Immature natural killer cell (primary cell): ENCODE measurements at places on chromosomes 1 and 21.
A peak's percentile ranks its signal among the peaks of the same experiment; 100 is the strongest.

GRCh38 chr1:58746757-58747156 is 37.1 kb downstream of the JUN start:
- no peak for DNase-seq
- no peak overlapping the region for H3K4me3 ChIP-seq
- H3K4me1 ChIP-seq, result peaks cover 52% of the 10 kb centered on the region
- peaks cover 5% of the 10 kb centered on the region for H3K27me3 ChIP-seq
- no peak overlapping the region for H3K27ac ChIP-seq

- H3K4me1 ChIP-seq, result no peaks in the 10 kb centered on the region
- H3K36me3 ChIP-seq, result no peaks in the 10 kb centered on the region
- peaks cover 19% of the 10 kb centered on the region for H3K27me3 ChIP-seq
- H3K4me3 ChIP-seq, result no peak overlapping the region
These were observed 116.0 kb downstream of the MIS18A start for GRCh38 chr21:32162727-32163320.

DNA sequence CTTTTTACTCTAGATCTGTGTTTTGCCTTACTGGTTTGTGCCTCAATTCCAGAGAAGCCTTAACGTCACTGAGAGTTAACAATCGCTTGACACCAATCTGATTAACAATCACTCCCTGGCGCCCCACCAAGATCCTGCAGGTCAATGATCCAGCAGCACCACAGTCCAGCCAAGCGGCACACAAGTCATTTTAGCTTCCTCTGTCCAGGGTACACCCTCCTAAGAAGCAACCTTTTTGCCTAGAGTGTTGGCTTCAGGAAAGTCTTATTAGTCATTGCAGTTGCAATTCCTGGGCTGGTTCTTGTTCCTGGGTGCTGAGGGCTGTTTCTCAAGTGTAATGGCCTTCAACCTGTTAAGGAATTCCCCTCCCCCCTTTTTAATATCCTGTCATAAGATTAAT is 323.0 kb upstream of the USP25 start:
- no peaks in the 10 kb centered on the region for H3K4me1 ChIP-seq

GRCh38 chr21:37551331-37551992 is 184.9 kb downstream of the DYRK1A start:
- H3K4me1 ChIP-seq, result peaks cover 26% of the 10 kb centered on the region
- no peaks in the 10 kb centered on the region for H3K36me3 ChIP-seq
- H3K4me3 ChIP-seq, result no peak overlapping the region
- H3K27ac ChIP-seq, result no peak overlapping the region
- no peak for DNase-seq

DNA sequence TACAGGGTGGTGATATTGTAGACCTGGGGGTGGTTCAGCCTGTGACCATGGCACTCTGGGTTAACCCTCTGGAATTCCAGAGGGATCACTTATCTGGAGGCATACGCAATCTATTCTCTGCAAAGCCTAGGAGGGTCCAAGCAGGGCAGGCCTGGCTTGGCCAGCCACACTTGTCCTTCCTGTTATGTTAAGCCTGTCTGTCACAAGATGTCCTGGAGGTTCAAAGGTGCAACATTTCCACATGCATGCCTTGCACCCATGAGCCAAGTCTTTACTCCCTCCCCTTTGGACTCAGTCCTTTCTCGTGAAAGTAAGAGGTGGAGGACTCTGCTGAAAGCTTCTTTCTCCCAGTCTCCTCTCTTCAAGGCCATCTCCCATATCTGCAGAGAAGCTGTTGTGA is 345.1 kb downstream of the HHIPL2 start:
- no peaks in the 10 kb centered on the region for H3K4me1 ChIP-seq
- H3K4me3 ChIP-seq, result no peak overlapping the region
- no peak for DNase-seq
- no peaks in the 10 kb centered on the region for H3K27me3 ChIP-seq
- no peaks in the 10 kb centered on the region for H3K36me3 ChIP-seq

GRCh38 chr21:28923439-28923975 is 69.2 kb downstream of the LTN1 start:
- H3K4me1 ChIP-seq, result no peaks in the 10 kb centered on the region
- H3K36me3 ChIP-seq, result peaks cover 36% of the 10 kb centered on the region
- no peak overlapping the region for H3K4me3 ChIP-seq
- H3K27me3 ChIP-seq, result peaks cover 2% of the 10 kb centered on the region
- DNase-seq, result no peak
- H3K27ac ChIP-seq, result no peak overlapping the region

- H3K4me1 ChIP-seq, result peaks cover 9% of the 10 kb centered on the region
- DNase-seq, result peak; percentile 61
- H3K36me3 ChIP-seq, result peaks cover 12% of the 10 kb centered on the region
- H3K27ac ChIP-seq, result no peak overlapping the region
These were observed 17.2 kb upstream of the RASSF5 start for GRCh38 chr1:206489980-206490770.

DNA sequence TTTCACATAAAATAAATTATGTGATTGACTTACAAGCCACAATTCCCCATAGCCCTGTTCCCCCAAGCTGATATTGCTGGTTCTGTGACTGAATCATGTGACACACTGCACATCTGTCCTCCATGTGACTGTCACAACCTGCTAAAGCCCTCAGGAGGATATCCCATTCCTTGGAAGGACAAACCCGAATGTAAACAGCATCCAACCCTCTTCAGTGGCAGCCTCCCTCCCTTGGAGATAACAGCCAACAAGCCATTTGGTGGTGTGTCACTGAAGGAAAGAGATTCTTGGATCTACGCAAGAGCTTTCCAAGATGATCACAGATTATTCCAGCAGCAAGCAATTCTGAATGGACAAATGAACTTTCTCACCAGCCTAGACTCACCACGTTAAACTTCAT is 153.9 kb upstream of the TIAM1 start:
- no peak overlapping the region for H3K27ac ChIP-seq
- DNase-seq, result no peak
- H3K4me1 ChIP-seq, result no peaks in the 10 kb centered on the region
- H3K4me3 ChIP-seq, result no peak overlapping the region

DNA sequence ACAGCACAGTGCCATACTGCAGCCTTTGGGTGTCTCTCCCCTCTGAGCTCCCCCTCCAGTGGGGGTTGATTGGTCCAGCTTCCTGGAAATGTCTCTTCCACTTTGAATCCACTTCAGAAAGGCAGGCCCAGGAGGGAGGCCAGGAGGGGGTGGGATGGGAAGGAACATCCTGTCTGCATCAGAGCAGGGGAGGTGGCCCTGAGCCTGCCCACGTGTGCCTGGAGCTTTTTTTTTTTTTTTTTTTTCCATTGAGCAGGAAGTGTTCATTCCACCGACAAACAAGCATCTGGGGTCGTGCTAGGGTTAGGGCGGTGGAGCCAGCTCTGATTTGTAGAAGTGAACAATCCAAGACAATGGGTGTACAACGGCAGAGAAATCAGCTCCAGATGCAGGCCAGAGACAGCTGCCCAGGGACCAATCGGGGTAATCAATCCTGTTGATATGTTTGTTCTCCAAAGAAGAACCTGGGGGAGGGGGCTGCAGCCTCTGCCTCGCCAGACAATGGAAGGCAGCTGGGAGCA is 93.3 kb downstream of the SSBP3 start:
- H3K27ac ChIP-seq, result peak overlapping the region; percentile 29
- H3K4me1 ChIP-seq, result peaks cover 87% of the 10 kb centered on the region
- no peaks in the 10 kb centered on the region for H3K36me3 ChIP-seq
- H3K4me3 ChIP-seq, result no peak overlapping the region
- no peak for DNase-seq

DNA sequence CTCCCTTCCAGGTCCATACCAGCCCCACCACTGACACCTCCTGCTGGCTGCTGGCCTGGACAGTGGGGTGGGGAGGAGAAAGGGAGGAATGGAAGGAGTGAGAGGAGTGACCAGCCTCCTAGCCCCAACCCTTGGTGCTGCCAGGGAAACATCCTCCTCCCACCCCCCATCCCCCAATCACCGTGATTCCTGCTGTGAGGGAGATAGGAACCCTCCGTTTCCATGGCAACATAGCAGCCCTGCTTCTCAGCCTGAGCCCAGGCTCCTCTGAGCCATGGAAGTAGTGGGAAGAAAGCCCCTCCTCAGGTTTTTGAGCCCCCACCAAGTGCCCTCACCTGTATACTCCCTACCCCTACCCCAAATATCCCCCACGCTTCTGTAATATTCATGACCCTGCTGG is 44.4 kb upstream of the SCMH1 start:
- H3K36me3 ChIP-seq, result no peaks in the 10 kb centered on the region
- peaks cover 28% of the 10 kb centered on the region for H3K4me1 ChIP-seq
- peaks cover 2% of the 10 kb centered on the region for H3K27me3 ChIP-seq
- DNase-seq, result no peak

DNA sequence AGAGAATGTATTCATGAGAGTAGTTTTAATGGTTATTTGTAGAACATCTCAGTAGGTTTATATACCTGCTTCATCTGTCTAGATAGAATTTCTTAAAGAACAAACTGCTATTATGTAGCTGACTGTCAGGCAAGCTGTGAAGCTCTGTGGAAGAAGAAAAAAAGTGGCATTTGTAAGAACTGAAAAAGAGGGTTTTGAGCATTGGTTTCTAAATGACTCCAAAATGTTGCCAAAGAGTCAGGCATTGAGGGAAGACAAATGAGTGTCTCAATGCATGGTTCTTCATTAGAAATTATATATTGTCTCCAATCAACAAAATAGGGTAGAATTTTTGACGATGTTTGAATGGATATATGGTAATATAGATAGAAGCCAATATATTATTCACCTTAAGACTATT is 1276.1 kb downstream of the KCNT2 start:
- H3K4me3 ChIP-seq, result no peak overlapping the region
- H3K4me1 ChIP-seq, result no peaks in the 10 kb centered on the region
- DNase-seq, result no peak
- H3K36me3 ChIP-seq, result peaks cover 5% of the 10 kb centered on the region

DNA sequence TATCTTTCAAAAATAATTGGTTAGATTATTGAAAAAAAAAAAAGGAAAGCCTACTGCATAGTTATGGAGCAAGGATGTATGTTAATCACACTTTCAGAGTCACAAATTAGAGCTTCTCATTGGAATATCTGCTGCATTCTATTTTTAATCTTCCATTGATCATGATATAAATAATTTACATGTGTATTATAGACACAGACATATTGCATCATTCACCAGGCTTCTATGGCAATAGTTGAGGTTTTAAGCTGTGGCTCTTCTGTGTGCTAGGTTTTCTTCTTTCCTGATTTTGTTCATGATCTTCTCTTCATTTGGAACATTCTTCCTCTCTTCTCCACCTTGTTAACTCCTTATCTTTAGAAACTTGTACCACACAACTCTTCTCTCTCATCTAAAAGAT is 123.2 kb upstream of the HMCN1 start:
- peaks cover 15% of the 10 kb centered on the region for H3K27me3 ChIP-seq
- DNase-seq, result no peak
- H3K4me3 ChIP-seq, result no peak overlapping the region
- H3K36me3 ChIP-seq, result peaks cover 19% of the 10 kb centered on the region
- no peak overlapping the region for H3K27ac ChIP-seq

GRCh38 chr1:231460614-231461013 is 38.5 kb upstream of the EGLN1 start:
- peaks cover 33% of the 10 kb centered on the region for H3K27me3 ChIP-seq
- DNase-seq, result peak; percentile 86
- no peaks in the 10 kb centered on the region for H3K36me3 ChIP-seq
- H3K4me3 ChIP-seq, result peak overlapping the region; percentile 25
- peaks cover 12% of the 10 kb centered on the region for H3K4me1 ChIP-seq

- peaks cover 2% of the 10 kb centered on the region for H3K27me3 ChIP-seq
- peaks cover 22% of the 10 kb centered on the region for H3K4me1 ChIP-seq
- DNase-seq, result no peak
- no peak overlapping the region for H3K27ac ChIP-seq
- no peaks in the 10 kb centered on the region for H3K36me3 ChIP-seq
These were observed 24.9 kb upstream of the KIRREL1 start for GRCh38 chr1:157968508-157968907.

DNA sequence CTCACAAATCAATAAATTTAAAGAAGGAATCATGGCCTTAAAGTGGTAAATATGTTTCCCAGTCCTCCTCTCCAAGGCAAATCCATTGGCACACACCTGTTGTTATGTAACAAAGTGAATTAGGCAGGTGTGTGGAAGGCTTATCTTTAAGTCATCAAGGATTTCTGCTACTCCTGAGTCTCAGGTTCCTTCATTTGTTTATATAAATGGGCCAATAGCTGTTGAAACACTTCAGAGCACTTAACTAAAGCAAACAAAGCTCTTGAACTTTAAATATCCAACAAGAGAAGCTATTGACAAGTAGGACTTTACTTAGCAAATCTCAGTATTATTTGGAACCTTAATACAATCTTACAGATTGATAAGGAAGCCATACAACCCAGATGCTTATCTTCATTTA is 99.3 kb upstream of the ESRRG start:
- H3K27ac ChIP-seq, result no peak overlapping the region
- H3K4me3 ChIP-seq, result no peak overlapping the region
- no peak for DNase-seq
- no peaks in the 10 kb centered on the region for H3K4me1 ChIP-seq
- no peaks in the 10 kb centered on the region for H3K27me3 ChIP-seq

GRCh38 chr1:20240012-20240411 is 50.7 kb upstream of the VWA5B1 start:
- H3K27ac ChIP-seq, result no peak overlapping the region
- DNase-seq, result no peak
- no peaks in the 10 kb centered on the region for H3K36me3 ChIP-seq
- H3K27me3 ChIP-seq, result peaks cover 14% of the 10 kb centered on the region

GRCh38 chr1:27726173-27727044 is 648 bp downstream of the FAM76A start:
- peaks cover 7% of the 10 kb centered on the region for H3K36me3 ChIP-seq
- peak overlapping the region; percentile 89 for H3K27ac ChIP-seq
- DNase-seq, result no peak
- peaks cover 32% of the 10 kb centered on the region for H3K4me1 ChIP-seq
- peaks cover 7% of the 10 kb centered on the region for H3K27me3 ChIP-seq

GRCh38 chr21:37522641-37523295 is 156.2 kb downstream of the DYRK1A start:
- no peak for DNase-seq
- peaks cover 5% of the 10 kb centered on the region for H3K4me1 ChIP-seq
- H3K36me3 ChIP-seq, result no peaks in the 10 kb centered on the region

DNA sequence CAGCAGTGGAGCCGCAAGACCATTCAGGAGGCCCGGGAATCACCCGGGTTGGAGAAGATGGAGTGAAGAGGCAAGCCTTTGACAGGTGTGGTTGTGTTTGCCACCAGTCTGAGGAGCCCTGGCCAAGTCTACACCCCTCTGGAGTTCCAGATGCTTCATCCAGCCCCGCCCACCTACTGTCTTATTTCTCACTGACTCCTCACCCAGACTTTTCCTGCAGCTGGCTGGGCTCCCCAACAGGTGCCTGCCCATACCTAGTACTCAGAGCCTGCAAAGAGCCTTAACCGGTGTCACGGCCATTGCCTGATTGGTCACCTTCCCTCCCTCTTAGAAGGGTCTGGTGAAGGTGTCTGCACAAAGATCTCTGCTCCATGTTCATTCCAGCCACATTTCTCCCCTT is 16.0 kb downstream of the SLC9A1 start:
- no peak overlapping the region for H3K4me3 ChIP-seq
- H3K4me1 ChIP-seq, result peaks cover 46% of the 10 kb centered on the region
- DNase-seq, result no peak
- no peaks in the 10 kb centered on the region for H3K36me3 ChIP-seq
- no peaks in the 10 kb centered on the region for H3K27me3 ChIP-seq
- peak overlapping the region; percentile 99 for H3K27ac ChIP-seq
